ENCODE measurements at places on chromosomes 5 and 9. TPM values are rescaled to one million over a fixed set of nuclear protein-coding genes. Genes with fewer than 3 reads are reported as not detected.

The CER1 gene
- not detected for total RNA-seq

- H3K27me3 ChIP-seq: no peaks in the 10 kb centered on the region
- DNase-seq: no peak
- no peaks in the 10 kb centered on the region for H3K4me1 ChIP-seq
- H3K36me3 ChIP-seq: no peaks in the 10 kb centered on the region
Observed at GRCh38 chr5:143862271-143862670, 50.3 kb downstream of the HMHB1 start.

DNA sequence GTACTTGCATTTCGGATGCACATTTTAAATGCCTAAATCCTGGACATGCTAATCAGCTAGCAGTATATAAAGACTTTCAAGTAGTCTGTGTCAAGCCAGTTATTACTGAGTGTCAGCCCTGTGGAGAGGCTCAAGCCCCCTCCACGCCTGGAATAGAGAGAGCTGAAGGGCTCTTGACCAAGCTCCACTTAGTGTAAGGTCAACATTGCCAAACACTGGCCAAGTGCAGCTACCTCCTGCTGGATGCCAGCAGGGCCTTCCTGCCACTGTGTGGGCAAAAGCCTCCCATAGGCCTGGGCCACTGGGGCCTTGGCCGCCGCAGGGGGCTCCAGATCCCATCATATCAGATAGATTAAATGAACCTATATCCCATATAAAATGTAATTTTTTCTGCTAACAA is 239.4 kb upstream of the PANK3 start:
- no peak for DNase-seq
- peaks cover 4% of the 10 kb centered on the region for H3K27me3 ChIP-seq
- peaks cover 12% of the 10 kb centered on the region for H3K4me1 ChIP-seq
- H3K4me3 ChIP-seq: no peak overlapping the region
- H3K27ac ChIP-seq: no peak overlapping the region
- H3K36me3 ChIP-seq: no peaks in the 10 kb centered on the region

GRCh38 chr9:91972711-91973110 is 22.7 kb upstream of the ROR2 start:
- no peaks in the 10 kb centered on the region for H3K4me1 ChIP-seq
- no peak overlapping the region for H3K4me3 ChIP-seq
- no peak for DNase-seq
- H3K27me3 ChIP-seq: peaks cover 17% of the 10 kb centered on the region
- H3K36me3 ChIP-seq: no peaks in the 10 kb centered on the region

DNA sequence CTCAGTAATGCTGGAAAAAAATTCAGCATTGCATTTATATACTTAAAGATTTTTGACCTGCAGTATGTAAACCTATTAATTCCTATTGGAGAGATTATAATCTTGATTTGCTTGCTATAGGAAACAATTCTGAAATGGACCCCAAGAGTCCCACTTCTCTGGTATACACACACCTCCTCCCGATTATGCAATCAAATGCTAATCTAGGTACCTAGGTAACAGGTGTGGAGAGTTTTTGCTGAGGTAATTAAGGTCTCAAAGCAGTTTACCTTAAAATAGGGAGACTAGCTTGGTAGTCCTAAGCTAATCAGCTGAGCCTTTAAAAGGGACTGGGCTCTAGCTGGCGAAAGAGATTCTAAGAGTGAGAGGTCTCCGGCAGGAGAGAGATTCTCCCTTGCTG is 22.2 kb downstream of the ISOC1 start:
- no peak overlapping the region for H3K4me3 ChIP-seq
- H3K36me3 ChIP-seq: no peaks in the 10 kb centered on the region
- peaks cover 6% of the 10 kb centered on the region for H3K4me1 ChIP-seq
- H3K27me3 ChIP-seq: no peaks in the 10 kb centered on the region
- no peak for DNase-seq

DNA sequence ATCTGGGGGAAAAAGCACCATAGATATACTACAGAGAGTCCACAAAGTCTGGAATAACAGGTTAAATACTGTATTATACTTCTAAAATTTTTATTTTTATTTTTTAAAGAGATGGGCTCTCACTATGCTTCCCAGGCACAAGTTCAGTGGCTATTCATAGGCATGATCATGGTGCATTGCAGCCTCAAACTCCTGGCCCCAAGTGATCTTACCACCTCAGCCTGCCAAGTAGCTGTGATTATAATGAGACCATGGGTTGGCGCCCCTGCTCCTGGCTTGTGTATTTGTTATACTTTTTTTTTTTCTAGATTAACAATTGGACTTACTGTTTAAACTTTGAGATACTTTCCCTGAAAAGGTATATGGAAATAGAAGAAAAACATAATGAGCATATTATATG is 25.9 kb downstream of the ERBIN start:
- no peaks in the 10 kb centered on the region for H3K4me1 ChIP-seq
- no peak overlapping the region for H3K4me3 ChIP-seq
- peaks cover 6% of the 10 kb centered on the region for H3K36me3 ChIP-seq
- no peaks in the 10 kb centered on the region for H3K27me3 ChIP-seq
- DNase-seq: no peak
- no peak overlapping the region for H3K27ac ChIP-seq

DNA sequence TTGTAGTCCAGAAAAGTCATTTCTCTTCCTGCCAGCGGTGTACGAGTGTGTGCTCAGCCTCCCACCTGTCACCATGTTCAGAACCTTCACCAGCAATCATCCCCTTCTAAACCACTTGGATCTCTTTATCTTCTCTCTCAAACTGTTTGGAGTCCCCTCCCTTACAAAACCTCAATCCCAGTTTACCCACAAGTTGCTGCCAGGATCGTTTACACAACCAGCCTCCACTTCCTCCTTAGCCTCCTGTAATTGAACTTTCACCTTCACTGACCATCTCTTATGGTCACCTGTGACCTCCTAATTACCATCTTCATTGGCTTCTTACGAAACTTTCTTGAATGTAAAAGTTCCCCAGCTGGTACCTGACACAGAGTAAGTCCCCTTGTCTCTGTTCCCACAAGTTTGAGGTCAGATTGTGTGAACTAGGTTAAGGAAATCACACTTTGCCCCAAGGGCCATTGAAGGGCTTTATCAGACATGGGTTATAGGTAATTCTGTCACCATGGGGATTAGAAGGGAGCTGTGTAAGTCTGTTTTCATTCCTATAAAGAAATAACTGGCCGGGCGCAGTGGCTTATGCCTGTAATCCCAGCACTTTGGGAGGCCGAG is 20.0 kb downstream of the RNF44 start:
- no peak overlapping the region for H3K27ac ChIP-seq
- H3K36me3 ChIP-seq: no peaks in the 10 kb centered on the region
- peaks cover 7% of the 10 kb centered on the region for H3K4me1 ChIP-seq
- no peak overlapping the region for H3K4me3 ChIP-seq
- DNase-seq: no peak

DNA sequence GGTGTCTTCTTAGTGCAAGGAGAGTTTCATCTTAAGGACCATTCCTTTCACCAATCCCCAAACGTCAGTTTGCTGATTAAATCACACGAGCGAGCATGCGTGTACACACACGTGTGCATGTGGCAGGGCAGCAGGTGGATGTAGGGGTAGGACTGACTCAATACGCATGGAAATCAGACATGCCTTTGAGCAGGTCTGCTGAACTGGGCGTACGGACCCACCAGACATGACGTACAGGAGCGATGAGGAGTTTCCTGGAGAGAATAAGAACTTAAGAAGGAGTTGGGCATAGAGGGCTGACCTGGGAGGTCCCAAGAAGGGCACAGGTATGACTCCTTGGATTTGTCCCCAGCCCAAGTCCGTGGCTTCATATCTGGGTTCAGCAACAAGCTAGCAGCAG is 170.0 kb downstream of the FGF18 start:
- H3K27ac ChIP-seq: no peak overlapping the region
- H3K27me3 ChIP-seq: peaks cover 2% of the 10 kb centered on the region
- H3K4me1 ChIP-seq: no peaks in the 10 kb centered on the region
- H3K36me3 ChIP-seq: no peaks in the 10 kb centered on the region
- H3K4me3 ChIP-seq: no peak overlapping the region

The LCN12 gene
- total RNA-seq: 1.8 TPM

GRCh38 chr9:16870596-16871335 is at the start of gene BNC2:
TSS of gene BNC2 (minus strand) at chr9:16870670. CDS start at chr9:16870648, 22 bp downstream.
- H3K4me3 ChIP-seq: peak within 1 kb of the TSS; percentile 68
- no peak within 1 kb of the TSS for H3K27ac ChIP-seq
- peaks cover 38% of the 10 kb centered on the region for H3K27me3 ChIP-seq

The PNPLA7 gene
- total RNA-seq: 0.71 TPM

The PCDHA11 gene
- not detected for total RNA-seq

The LCN15 gene
- not detected for total RNA-seq

DNA sequence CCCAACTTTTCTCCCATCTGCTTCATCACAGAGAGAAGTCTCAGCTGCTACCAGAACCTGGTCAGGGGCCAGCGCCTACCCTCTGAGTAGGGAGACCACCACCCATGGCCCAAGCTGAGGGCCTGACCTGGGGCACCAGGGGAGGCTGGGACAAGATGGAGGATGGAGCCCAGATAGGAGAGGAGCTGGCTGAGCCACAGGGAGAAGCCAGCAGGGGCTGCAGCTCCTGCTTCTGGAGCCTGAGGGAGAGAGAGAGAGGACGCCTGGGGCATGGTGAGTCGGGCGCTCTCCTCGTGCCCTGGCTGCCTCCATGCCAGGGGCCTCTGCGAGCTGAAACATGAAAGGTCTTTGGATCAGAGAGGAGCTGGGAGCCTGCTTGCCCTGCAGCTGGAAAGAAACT is 1.4 kb upstream of the FOXI1 start:
- H3K27me3 ChIP-seq: peaks cover 16% of the 10 kb centered on the region
- no peak overlapping the region for H3K4me3 ChIP-seq
- DNase-seq: no peak
- no peaks in the 10 kb centered on the region for H3K36me3 ChIP-seq
- H3K4me1 ChIP-seq: no peaks in the 10 kb centered on the region

GRCh38 chr5:38433160-38433861 is 123.1 kb downstream of the LIFR start:
- H3K4me3 ChIP-seq: no peak overlapping the region
- peaks cover 22% of the 10 kb centered on the region for H3K27me3 ChIP-seq
- no peak overlapping the region for H3K27ac ChIP-seq
- H3K4me1 ChIP-seq: no peaks in the 10 kb centered on the region
- no peak for DNase-seq

Measured in activated T-helper 1 cell treated with anti-CD3 and anti-CD28 coated beads, Interleukin-12 subunit alpha, Interleukin-12 subunit beta, Interleukin-2, Interleukin-4 antibody, amounts not matched to agents 30 ng/mL and 10 ng/mL and 1 ng/mL, durations not matched to agents 14 hours and 24 hours and 36 hours (primary cell).